NCI-H1417 treated with DMSO at 0.1 percent for 48 hours (cell line): ENCODE measurements at places on chromosomes 2 and 18.

DNA sequence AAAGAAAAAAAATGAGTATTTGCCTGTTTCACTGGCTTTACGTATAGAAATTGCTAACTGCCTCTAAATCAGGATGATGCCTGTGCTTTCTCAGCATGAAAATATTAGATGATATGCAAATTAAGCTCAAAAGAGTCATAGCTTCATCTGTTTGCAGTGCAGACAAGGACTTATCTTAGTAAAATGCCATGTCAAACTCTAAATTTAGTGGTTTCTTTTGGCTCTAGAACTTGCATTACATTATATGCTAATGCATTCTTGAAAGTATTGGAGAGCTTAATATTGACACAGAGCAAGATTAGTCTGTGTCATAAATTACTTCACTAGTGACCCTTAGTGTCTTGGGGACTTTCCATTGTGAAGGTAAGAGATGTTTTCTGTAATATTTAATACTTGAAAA, 1109.1 kb upstream of the NRXN1 start:
- DNase-seq: no peak

DNA sequence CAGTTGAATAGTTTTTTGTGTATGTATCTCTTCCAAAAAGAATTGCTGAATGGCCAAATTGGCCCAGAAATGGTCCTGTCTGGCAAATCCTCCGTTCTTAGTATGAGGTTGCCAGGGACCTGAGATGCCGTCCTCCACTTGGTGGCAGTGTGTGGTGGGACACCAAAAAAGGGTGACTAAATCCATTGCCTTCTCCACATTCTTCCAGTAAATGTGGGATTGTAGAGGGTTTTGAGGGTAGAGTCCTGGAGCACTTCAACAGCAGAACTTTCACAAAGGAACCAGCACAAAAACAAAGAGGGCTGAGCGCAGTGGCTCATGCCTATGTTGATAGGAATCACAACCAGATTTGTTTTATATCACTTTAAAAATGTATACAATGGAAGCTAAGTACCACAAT, 199.9 kb downstream of the BCL2 start:
- DNase-seq: peak; percentile 12

DNA sequence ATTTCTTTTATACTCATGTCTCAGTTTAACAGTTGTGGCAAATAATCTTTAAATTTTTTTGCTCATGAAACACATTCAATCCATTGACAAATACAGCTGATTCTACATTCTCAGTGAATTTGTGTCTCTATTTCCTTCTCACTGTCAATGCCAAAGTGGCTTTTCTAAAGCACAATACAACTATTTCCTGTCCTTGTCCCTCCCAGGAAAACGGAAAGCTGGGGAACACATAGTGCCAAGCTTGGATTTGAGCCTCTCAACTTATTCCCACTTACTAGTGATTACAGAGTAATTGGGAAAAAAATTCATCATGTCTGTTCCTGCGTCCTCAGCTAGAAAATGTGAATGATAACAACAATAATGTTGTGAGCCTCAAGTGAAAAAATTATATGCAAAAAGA, 899.7 kb upstream of the CDH2 start:
- DNase-seq: no peak

GRCh38 chr2:106143495-106144215, 50.4 kb downstream of the UXS1 start:
- DNase-seq: no peak

GRCh38 chr2:68000170-68000825, 62.5 kb downstream of the C1D start:
- no peak for DNase-seq

DNA sequence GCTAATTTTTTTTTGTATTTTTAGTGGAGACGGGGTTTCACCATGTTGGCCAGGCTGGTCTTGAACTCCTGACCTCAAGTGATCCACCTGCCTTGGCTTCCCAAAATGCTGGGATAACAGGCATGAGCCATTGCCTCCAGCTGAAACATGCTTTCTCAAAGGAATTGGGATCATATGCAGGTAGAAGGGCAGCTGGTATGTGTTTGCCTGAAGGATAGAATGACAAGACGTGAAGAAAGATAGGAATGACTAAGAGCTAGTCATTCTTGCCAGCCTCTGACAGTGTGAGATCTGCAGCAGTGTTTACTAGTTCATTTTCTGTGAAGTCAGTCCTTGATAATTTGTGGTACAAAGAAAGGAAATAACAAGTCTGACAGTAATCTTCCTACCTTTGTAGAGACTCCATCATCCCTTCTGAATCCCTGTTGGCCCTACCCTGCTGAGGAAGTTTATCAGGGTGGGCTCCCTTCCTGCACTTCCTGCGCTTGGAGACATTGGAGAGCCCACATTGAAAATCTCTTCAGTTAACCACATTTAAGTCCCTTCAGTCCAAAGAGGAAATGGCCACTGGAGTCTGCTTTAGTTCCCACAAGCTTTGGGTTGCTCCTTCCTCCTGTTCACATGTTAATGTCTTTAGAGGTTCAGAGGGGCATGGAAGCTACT, 14.7 kb downstream of the CFLAR start:
- DNase-seq: no peak

DNA sequence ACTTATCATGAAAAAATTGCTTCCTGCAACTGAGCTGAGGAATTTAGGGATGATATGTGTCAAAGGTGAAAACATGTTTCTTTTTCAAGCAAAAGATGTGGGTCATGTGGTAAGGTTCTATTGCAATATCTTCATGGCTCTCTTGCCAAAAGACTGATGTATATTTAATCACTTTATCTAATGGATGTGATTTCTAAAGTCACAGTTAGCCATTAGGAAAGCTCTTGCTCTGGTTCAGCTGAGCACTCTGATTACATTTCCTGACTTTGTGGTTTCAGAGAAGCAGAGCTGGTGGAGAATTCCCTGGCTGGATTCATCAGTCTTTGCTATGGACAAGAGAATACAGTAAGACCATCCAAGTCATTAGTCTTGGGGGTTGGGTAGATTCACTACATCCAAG, 24.4 kb downstream of the SCN9A start:
- no peak for DNase-seq

GRCh38 chr2:171763602-171764001, 76.3 kb downstream of the DYNC1I2 start:
- DNase-seq: no peak

DNA sequence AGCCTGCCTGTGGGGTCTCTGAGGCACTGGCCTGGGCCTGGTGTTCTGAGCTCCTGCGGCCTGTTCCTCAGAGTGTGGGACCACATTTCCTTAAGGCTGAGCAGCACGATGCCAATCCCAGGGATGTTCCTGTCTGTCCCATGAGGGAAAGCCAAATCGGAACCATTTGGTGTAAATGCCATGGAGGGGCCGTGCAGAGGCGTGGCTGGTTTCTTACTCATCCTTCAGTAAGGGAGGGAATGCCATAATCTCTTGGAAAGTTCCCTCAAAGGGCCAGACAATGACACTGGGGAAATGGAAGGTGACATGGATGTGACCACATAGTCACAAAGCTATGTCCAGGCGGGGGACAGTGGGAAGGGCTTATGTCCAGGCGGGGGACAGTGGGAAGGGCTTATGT, 14.4 kb upstream of the PTMA start:
- no peak for DNase-seq

DNA sequence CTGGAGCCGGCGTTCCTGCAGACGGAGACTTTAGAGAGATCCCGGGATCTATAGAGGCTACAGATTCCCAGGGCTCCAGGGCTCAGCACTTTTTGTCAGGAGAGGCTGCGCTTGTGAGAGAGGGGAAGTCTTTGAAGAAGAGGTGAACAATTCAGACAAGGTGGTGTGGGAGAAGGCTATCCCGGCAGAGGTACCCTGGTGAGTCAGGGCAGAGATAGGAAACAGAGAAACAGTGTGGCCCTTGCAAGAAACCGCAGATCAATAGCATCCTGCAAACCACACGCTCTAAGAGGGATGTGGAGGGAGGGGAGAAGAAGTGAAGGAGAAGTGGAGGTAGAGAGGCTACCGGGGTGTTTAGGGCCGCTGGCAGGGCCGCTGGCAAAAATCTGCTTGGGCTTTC, 160.5 kb upstream of the APCDD1 start:
- no peak for DNase-seq

DNA sequence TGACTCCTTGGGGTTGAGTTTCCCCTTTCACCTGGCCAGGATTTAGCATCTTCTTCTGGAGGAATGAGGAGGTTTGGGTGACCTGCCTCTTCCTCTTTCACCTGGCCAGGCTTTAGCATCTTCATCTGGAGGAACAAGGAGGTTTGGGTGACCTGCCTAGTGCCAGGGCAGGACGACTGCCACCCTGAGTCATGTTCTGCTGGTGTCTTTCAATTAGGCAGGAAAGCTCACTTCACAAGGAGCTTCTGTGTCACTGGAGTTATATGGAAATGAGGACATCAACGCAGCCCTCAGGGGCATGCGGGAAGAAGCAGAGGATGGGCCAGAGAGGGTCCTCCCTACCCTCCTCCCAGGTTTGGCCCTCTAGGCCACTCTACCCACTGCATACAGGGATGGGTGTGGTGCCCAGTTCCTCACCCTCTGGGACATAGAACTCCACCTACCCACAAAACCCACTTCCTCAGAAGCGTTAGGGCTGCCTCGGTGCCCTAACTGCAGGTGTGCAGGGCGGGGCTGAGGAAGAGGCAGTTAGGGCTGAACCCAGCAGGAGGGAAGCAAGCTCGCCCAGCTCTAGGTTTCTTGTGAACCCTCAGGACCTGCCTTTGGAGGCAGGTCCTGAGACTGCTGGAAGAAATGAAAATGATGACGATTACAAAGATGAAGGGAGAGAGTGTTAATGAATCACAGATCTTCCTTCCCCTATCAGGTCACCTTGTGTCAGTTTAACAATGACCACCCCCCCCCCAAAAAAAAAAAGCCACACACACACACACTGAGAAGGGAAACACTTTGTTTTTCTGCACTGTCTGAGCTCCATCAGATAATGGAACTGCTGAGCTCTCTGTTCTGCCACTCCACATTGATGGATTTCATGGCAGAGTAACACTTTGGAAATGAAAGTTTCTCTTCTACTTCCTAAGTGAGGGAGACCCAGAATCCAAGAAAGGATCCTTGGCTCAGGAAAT, 71.0 kb downstream of the ARL4C start:
- DNase-seq: no peak

GRCh38 chr18:27772081-27772480, 404.8 kb downstream of the CDH2 start:
- DNase-seq: no peak
